ENCODE measurements at places on chromosomes 1 and 21.

- no peak for DNase-seq
Measured at GRCh38 chr1:70327306-70328076, 27.0 kb downstream of the ANKRD13C start.

GRCh38 chr1:112850034-112850757, 105.8 kb downstream of the SLC16A1 start:
- DNase-seq: peak; percentile 45

DNA sequence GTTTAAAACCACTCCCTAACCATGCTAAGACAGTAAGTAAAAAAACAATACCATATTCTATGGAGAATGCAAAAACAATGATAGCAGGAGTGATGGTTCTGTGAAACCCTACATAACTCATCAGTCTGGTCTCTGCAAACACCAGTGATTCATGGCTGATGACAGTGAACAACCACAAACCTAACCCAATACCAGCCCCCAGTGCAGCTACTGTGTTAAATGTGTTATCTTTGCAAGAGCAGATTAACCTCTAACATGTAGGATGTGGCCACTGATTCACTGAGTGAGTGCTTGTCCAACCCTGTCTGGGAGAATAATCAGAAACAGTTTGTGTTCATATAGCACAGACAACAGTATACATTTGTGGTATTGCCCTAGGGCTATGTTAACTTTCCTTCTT, 100.2 kb upstream of the COG2 start:
- no peak for DNase-seq

- no peak for DNase-seq
Measured at GRCh38 chr1:6489383-6489765, 2.1 kb downstream of the PLEKHG5 start.

- no peak for DNase-seq
Measured at GRCh38 chr21:14657241-14658008, 111.3 kb upstream of the SAMSN1 start.

Measured in nucleus accumbens (tissue), 56 donors.